ENCODE measurements at places on chromosomes 3 and 15.
A peak's percentile ranks its signal among the peaks of the same experiment; 100 is the strongest.

DNA sequence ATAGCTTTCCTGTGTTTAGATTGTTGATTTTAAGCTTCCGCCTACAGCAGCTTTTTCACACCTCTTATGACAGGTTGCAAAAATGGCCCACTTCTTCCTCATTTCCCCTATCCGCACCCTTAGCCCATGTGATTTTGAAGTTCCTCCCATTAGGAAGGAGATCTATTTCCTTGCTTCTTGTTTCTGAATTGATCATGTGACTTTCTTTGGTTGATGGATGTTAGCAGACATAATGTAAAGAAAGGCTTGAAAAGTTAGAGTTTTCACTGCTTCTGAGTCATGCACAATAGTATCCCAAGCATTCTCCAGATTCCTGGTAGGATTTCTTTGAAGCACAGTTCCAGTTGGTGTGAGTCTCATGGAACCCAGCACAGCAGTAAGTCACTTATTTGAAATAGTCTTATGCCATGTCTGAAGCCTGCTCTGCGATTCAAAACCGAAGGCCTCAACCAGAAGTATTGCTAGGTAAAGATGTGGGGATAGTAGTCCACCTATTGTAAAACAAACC lies 76.6 kb downstream of the EDEM1 start:
- no peak for DNase-seq

DNA sequence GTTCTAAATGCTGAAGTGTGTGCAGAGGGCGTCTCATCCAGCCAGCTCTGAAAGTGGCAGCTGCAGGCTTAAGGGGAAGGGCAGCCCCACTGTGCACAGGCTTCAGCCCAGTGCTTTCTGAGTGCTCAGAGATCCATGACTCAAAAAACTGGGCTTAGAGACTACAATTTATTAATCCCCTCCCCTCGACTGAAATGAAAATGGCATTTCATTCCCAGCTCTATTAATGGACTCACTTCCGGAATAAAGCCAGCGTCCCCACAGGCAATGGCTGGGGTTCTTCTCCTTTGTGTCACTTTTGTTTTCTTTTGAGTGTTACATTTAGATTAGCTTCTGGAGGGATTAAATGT lies 55.5 kb upstream of the PLXNA1 start:
- DNase-seq, result no peak

DNA sequence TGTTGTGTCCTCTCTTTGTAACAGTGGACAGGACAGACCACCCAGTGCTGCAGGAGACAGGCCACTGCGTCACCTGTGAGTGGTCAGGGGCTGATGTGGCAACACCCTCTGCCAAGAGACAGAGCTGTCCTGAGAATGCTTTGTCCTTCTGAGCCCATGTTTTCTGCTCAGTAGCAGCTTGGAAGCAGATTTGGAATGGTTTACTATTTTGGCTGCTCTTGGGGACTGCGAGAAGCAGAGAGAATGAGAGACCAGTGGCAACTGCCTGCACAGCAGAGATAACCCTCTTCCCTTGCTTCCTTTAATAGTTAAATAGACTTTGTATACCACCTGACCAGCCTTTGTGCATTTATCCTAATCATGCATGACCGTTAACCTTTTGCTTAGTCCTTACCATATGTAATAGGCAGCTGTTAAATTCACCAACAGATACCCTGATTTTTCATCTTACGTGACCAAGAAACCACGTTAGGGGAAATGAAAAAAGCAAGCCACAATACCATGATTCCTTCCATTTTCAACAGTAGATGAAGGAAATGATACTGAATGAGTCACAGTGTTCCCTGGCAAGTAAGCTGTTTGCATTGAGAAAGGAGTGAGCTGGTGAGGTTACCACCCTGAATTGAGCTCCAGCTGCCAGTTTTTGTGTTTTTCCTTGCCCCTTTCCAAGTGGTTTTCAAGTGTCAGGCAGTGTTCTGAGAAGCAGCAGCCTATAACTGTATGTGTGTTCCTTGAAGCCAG lies 35.5 kb downstream of the B3GALNT1 start:
- peak; percentile 80 for DNase-seq

GRCh38 chr3:112425858-112426750 lies 73.2 kb downstream of the BTLA start:
- no peak for DNase-seq

DNA sequence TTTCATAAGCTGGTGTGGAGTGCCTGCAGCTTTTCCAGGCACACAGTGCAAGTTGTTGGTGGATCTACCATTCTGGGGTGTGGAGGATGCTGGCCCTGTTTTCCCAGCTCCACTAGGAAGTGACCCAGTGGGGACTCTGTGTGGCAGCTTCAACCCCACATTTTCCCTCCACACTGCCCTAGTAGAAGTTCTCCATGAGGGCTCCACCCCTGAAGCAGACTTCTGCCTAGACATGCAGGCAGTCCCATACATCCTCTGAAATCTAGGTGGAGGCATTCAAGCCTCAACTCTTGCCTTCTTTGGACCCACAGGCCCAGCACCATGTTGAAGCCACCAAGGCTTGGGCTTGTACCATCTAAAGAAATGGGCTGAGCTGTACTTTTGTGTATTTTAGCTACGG lies 206.2 kb upstream of the GRM7 start:
- no peak for DNase-seq

GRCh38 chr3:148863297-148863696 lies 1.8 kb upstream of the CPA3 start:
- no peak for DNase-seq

DNA sequence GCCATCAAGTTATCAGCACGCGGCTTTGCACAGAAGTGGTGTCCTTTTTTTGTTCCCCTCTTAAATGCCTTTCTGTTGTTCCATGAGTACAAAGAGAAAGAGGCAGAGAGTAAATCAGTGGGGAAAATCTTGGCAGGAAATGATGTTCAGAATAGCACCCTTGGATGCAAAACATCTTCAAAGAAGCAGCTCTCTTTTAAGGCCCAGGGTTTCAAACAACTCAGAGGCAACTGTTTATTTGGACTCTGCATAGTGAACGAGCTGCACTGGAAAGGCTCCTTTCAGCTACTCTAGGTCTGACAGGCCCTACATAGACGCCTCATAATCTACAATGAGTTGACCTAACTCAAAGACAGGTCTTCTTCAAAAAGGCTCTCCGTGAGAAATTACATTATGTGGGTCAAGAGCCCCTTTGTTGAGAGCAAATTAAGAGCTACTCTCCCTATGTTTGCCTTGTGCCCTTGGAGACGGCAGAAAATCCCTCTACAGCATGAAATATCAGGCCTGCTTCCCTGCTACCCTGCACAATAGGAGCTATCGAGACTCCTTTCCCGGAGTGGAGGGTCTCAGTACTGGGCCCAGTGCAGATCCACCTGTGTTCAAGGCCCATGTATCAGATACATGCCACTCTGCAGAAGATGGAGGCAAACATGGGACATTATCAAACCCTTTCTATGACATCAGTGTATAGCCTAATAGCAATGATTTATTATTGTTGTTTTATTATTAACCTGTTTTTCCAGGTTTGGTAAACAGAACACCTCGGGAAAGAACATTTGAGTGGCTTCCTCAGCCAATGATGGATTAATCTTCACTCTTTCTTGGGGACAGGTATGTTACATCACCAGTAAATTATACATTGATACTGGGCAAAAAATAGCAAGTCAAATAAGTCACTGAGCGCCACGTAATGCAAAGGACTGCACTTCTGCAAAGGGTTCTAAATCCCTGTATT lies 53.1 kb downstream of the HEG1 start:
- DNase-seq, result no peak

GRCh38 chr3:73086071-73086494 lies 24.6 kb downstream of the EBLN2 start:
- peak; percentile 62 for DNase-seq

GRCh38 chr3:187799942-187800641 lies 54.8 kb upstream of the BCL6 start:
- no peak for DNase-seq

GRCh38 chr3:178152031-178152806 lies 384.0 kb upstream of the KCNMB2 start:
- no peak for DNase-seq

DNA sequence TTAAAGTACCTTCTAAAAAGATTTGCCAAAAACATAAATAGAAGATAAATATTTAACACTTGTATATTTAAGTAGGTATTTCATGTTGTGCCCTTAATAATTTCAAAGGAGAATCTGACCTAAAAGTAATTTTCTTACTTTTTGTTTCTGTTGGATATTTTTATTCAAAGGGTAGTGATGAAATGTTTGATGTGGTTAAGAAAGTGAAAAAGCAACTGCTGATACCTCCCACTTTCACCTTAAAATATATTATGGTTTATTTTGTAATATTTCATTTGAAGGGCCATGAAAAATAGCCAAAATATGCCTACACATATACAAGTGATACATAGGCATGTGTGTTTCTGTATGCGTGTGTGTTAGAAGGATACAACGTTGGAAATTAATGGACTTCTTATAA lies 5.8 kb upstream of the SLITRK3 start:
- DNase-seq, result no peak

- DNase-seq, result peak; percentile 30
These were observed 256.4 kb upstream of the MCTP2 start for GRCh38 chr15:93974804-93975481.

GRCh38 chr3:196270499-196270898 lies 17.0 kb downstream of the PCYT1A start:
- no peak for DNase-seq

DNA sequence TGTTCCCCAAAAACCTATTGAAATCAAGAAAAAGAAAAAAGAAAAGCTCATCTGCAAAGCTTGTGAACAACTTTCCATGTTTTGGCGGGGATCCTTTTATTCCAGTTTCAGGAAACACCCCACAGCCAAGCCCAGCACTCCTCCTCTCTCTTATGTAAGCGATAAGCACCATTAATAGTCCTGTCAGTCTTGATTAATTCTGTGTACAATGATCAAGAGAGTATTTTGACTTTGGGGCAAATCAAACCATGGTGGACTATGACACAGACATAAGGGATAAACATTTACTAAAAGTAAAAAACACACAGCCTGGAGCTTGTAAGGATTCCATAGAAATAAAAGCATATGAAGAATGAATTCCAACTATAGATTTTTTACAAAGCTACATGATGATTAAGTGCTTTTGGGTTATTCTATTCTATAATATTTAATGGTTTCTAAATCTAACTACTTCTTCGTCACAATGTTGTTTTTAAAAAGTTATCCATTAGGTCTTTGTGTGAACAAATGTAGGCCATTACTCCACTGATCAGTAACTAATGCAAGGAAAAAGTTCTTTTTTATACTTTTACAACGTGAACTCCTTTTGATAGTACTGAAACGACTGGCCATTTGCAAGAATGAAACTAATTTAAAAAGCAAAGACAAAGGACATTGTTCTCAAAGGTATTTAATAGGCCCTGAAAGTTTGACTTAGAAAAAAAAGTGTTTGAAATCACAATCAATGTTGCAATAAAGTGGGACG lies 106.5 kb downstream of the KCNAB1 start:
- no peak for DNase-seq

DNA sequence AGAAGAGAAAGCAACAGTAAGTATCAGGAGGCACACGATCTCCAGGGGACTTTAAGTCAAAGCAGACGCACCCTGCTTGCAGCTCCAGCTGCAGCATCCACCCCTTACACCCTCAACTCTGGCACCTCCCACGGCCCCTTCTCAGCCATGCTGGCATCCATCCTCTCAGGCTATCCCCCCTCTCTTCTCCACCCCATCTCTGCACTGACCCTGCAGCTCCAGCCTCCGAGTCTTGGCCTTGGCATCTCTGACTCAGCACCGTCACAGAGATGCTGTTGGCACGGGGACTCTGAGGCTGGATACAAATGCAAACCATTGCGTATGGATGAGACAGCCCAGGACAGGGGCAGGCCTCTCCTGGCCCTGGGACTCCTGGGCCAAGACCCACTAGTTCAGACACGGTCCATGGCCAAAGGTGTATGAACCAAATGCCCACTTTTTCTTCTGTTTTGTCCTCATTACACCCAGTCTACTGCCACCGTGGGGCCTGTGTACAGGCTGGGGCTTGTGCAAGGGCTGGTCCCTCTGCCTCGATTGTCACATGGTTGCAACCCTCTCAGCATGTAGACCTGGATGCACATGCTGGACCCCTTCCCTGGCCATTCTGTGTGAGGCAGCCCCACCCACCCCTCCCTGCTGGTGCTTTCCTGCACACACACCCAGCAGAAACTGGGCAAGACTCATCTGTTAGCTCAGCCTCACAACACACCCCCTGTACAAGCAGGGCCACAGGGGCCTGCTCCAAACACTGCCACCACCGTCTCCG lies 18.7 kb upstream of the ZXDC start:
- no peak for DNase-seq

- no peak for DNase-seq
These were observed 67.0 kb upstream of the LSAMP start for GRCh38 chr3:116512281-116512680.

GRCh38 chr3:149701977-149702350 lies 44.1 kb upstream of the WWTR1 start:
- DNase-seq, result no peak

- DNase-seq, result peak; percentile 66
These were observed 139.1 kb downstream of the CBLB start for GRCh38 chr3:105729667-105730066.

- peak; percentile 55 for DNase-seq
These were observed 26.6 kb downstream of the ILDR1 start for GRCh38 chr3:121995161-121996137.

DNA sequence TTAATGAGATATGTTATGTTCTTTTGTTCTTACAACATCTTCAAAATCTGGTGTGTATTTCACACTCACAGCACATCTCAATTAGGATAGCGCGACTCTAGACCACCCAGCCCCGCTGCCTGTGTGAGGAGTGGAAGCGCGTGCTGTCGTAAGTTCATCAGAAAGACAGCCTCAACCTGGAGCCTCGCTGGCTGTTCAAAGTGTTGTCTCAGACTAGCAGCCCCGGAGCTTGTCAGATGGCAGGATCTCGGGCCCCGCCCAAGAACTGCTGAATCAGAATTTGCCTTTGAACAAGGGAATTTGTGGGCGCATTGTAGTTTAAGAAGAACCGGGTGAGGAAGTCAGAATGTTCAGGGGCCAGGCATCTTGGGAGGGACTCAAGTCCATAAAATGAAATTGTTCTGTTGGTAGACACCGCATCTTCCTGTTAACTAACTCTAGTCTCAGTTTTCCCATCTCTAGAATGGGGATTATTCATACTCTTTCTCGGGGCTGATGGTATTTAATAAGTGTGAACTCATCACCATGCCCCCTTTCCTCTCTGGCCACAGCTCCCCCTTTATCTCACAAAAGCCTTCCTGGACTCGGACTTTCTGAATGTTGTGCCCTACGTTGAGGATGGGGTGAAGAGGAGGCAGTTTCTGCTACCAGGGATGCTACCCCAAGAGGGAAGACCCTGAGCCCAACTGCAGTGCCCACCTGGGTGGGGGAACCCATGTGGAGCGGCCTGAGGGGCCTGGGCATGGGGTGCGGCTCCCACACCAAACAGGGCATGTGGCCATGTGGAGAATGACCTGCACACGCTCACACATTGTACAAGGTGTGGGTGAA lies 40.4 kb downstream of the BHLHE40 start:
- no peak for DNase-seq

All from fibroblast of pulmonary artery (primary cell).